Posterior vena cava (tissue), 2 donors: ENCODE measurements at places on chromosomes 6 and 20. TPM values are rescaled to one million over a fixed set of nuclear protein-coding genes. Genes with fewer than 3 reads are reported as not detected.

DNA sequence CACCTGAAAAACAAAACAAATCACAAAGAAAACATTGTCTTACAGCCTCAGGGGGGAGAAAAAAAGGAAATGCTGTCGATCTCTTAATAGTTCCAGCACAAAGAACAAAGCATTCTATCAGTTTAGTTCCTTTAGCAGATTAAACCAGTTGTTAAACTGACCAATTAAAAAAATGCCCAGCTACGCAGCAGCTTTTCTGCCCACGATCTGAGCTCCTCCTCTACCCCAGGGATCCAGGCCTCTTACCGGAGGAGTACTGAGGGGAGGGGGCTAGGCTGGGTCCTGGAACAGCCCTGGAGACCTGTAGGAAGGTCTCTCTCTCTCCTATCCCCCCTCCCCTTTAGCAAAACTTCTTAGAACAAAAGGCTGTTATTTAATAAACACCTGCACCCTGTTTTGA, 13.4 kb downstream of the PTK7 start:
- no peak for DNase-seq

GRCh38 chr6:52509281-52510212, 67.3 kb downstream of the TRAM2 start:
- no peak for DNase-seq

GRCh38 chr6:70847106-70848084, 109.5 kb downstream of the B3GAT2 start:
- DNase-seq, result no peak

The DEFB132 gene
- total RNA-seq, result not detected

The PRL gene
- total RNA-seq, result not detected
